Regular cardiac myocyte (primary cell): ENCODE measurements at places on chromosomes 5 and 9. TPM values are rescaled to one million over a fixed set of nuclear protein-coding genes. Genes with fewer than 3 reads are reported as not detected.

ANXA1 gene
- 875 and 1,106 TPM in 2 replicates for total RNA-seq

FOXD4L3 gene
- under 0.01 and 0.28 TPM in 2 replicates for total RNA-seq

RNF180 gene
- 4.0 and 8.7 TPM in 2 replicates for total RNA-seq

TRIP13 gene
- 7.0 and 73.8 TPM in 2 replicates for total RNA-seq

NDUFA8 gene
- 23.7 and 68.6 TPM in 2 replicates for total RNA-seq
